ENCODE measurements at places on chromosomes 7 and 10. TPM values are rescaled to one million over a fixed set of nuclear protein-coding genes. Genes with fewer than 3 reads are reported as not detected.

CUZD1 gene
- total RNA-seq = 0.64 TPM

RELN gene
- not detected for total RNA-seq

SPDYE5 gene
- not detected for total RNA-seq

DNA sequence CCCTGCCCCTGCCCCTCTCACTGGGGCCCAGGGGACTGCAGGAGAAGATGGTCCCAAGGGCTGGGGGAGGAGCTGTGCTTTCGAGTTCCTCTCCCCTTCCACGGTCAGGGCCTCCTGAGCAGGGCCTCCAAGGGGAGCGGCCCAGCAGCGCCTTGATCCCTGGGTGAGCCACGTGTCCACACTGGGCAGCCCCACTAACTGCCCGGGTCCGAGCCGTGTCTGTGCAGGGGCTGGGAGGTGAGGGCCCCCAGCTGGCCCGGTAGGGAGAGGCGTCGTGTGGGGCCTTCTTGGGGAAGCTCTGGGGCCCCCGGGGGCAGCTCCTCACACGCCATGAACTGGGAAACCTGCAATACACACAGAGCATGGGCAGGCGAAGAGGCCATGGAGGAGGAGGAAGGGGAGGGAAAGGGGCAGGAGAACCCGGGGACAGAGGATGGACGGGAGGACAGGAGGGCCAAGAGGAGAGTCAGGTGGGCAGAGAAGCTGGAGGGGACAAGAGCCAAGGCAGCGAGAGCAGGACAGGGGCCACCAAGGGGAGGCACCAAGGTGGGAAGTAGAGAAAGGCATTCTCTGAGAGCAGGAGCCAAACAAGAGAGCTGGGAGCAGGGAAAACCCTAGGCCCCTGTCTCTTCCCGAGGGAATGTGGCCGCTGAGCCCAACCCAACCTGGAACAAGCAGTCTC is 32.8 kb downstream of the KCNH2 start:
- H3K4me3 ChIP-seq = no peak overlapping the region
- DNase-seq = no peak
- H3K27ac ChIP-seq = no peak overlapping the region
- H3K4me1 ChIP-seq = peaks cover 25% of the 10 kb centered on the region
- H3K36me3 ChIP-seq = no peaks in the 10 kb centered on the region

GRCh38 chr10:132018446-132018845 is 36.7 kb upstream of the BNIP3 start:
- DNase-seq = no peak
- H3K36me3 ChIP-seq = no peaks in the 10 kb centered on the region
- H3K27me3 ChIP-seq = peaks cover 3% of the 10 kb centered on the region
- H3K27ac ChIP-seq = no peak overlapping the region
- H3K4me3 ChIP-seq = no peak overlapping the region

- H3K4me1 ChIP-seq = no peaks in the 10 kb centered on the region
- no peak overlapping the region for H3K4me3 ChIP-seq
- no peak for DNase-seq
- H3K27ac ChIP-seq = no peak overlapping the region
- no peaks in the 10 kb centered on the region for H3K36me3 ChIP-seq
Observed at GRCh38 chr10:90583416-90583815, 274.4 kb downstream of the HTR7 start.

DNA sequence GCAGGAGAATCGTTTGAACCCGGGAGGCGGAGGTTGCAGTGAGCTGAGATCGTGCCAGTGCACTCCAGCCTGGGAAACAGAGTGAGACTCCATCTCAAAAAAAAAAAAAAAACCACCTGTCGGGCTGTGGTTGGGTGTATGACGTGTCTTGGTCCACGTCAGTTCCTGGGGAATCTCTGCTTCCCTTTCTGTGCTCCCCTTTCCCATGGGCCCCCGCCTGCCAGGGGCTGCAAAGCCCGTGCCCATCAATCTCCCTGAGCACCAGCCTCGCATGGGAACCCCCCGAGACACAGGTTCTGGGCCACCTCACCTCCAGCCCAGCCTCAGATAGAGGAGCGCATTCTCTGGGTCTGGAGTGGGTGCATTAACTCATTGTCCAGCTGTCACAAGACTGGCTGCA is 2.3 kb upstream of the SH2B2 start:
- H3K4me3 ChIP-seq = no peak overlapping the region
- DNase-seq = no peak
- no peaks in the 10 kb centered on the region for H3K36me3 ChIP-seq
- no peak overlapping the region for H3K27ac ChIP-seq
- H3K27me3 ChIP-seq = no peaks in the 10 kb centered on the region
- peaks cover 48% of the 10 kb centered on the region for H3K4me1 ChIP-seq

GRCh38 chr7:45576249-45576929 is 2.2 kb downstream of the ADCY1 start:
- peaks cover 49% of the 10 kb centered on the region for H3K27me3 ChIP-seq
- no peak overlapping the region for H3K27ac ChIP-seq
- no peaks in the 10 kb centered on the region for H3K4me1 ChIP-seq
- H3K4me3 ChIP-seq = no peak overlapping the region

DNA sequence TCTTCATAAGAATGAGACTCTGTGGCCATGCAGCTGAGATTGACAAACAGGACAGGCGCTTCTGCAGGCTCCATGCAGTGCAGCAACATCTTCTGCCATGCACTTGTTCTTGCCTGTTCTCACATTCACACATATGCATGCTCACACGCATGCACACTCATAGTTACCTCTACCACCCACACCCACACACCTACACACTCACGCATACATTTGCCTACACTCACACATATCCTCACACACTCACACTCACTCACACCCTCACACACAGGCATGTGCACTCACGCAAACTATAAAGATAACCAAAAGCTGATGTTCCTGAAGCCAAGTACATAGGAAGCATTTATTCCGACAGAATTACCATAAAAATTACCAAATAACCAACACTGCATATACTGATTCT is 15.7 kb downstream of the GLI3 start:
- no peak overlapping the region for H3K4me3 ChIP-seq
- H3K4me1 ChIP-seq = no peaks in the 10 kb centered on the region
- no peak overlapping the region for H3K27ac ChIP-seq
